ENCODE measurements at places on chromosomes 6 and 20.
A peak's percentile ranks its signal among the peaks of the same experiment; 100 is the strongest.

DNA sequence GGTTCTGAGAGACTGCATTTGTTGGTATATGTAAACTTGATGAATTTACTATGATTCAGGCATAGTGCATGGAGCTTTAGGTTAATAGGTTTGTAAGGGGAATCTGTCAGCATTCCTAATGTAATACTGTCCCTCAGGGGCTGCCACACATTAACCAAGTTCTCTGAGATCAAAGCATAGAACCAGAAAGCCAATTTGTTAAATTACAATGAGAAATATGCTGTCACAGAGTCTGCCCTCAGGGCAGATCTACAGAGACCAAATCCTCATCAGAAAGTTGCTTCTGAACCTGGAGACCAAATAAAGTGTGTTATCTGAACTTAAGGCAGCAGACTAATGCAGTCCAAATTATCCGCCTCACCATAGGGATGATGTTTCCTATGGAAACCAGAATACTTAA, 250.8 kb upstream of the HTR1E start:
- DNase-seq, result no peak

GRCh38 chr20:38680500-38681306, 43.6 kb upstream of the SLC32A1 start:
- peak; percentile 21 for DNase-seq

GRCh38 chr6:113362301-113363047, 494.7 kb upstream of the MARCKS start:
- peak; percentile 53 for DNase-seq

DNA sequence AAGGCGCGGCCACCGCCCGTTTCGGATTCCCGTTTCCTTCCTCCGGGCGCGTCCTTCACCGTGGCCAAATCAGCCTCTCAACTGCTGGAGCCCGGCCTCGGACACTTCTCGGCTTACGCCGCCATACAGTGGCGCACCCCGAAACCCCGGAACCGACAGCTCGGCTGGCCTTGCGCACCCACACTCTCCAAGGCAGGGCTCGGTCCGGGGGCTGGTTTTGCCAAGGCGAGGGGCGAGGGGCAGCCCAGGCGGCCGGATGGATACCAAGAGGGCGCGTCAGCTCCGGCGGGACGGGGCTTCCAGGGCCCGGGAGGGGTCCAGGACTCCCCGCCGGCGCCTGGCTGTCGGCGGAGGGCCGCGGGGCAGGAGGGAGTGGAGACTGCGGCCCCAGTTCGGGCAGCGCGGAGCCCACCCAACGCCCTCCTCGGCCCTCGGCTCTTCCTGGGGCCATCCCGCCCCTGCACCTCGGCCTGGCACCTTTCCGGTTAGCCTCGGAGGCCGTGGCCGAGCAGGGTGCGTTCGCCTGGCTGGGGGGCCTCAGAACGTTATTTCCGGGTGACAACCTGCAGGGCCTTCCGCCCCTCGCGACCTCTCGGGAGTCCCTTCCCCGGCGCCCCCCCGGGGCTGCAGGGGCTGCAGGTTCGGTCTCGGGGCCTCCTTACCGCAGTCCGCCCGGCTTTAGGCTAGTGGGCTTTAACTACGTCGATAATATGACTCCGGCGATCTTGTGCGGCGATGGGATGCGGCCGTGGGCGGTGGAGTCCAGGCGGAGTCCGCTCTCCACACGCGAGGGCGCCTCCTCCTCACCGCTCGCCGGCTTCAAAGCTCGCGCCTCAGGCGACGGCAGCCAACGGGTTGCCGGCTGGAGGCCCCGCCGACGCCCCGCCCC, 697 bp upstream of the CEP43 start:
- peak; percentile 1 for DNase-seq

- no peak for DNase-seq
These were observed 28.0 kb downstream of the FRMD1 start for GRCh38 chr6:168050881-168051586.

GRCh38 chr20:717832-718231, 42.2 kb upstream of the SCRT2 start:
- no peak for DNase-seq

GRCh38 chr6:56649053-56649769, 6.5 kb upstream of the DST start:
- no peak for DNase-seq

DNA sequence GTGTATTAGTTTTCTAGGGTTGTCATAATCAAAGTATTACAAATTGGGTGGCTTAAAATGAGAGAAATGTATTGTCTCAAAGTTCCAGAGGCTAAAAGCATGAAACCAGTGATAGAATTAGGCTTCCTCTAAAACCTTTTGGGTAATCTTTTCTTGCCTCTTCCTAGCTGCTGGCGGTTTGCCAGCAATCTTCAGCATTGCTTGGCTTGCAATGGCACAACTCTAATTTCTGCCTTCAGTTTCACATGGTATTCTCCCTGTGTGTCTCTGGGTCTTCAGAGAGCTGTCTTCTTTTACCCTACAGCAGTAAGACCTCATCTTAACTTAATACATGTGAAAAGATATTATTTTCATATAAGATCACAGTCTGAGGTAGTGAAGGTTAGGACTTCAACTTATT, 479.1 kb upstream of the GJE1 start:
- peak; percentile 5 for DNase-seq

DNA sequence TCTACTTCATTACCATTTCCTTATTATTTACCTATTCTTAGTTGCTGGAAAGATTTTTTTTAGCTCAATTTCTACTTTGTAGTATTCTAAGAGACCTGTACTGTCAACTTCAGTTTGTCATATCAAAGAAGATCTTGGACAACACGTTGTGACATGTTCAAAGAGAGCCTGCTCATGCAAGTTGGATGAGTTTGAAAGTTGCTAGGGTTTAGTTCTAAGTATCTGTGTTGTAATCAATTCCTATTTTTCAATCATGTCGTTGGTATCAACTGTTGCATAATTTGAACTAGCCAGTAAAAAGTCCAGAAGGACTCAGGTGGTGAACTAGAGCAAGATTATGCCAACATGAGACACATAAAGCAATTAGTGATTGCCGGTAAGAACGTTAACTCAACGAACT, 30.2 kb downstream of the PKIB start:
- DNase-seq, result no peak

- DNase-seq, result peak; percentile 74
These were observed 24.1 kb downstream of the STK4 start for GRCh38 chr20:44990425-44990824.

GRCh38 chr6:7185561-7185960, 77.8 kb downstream of the RREB1 start:
- no peak for DNase-seq

GRCh38 chr6:26097268-26097875, 10.1 kb downstream of the HFE start:
- DNase-seq, result peak; percentile 78

DNA sequence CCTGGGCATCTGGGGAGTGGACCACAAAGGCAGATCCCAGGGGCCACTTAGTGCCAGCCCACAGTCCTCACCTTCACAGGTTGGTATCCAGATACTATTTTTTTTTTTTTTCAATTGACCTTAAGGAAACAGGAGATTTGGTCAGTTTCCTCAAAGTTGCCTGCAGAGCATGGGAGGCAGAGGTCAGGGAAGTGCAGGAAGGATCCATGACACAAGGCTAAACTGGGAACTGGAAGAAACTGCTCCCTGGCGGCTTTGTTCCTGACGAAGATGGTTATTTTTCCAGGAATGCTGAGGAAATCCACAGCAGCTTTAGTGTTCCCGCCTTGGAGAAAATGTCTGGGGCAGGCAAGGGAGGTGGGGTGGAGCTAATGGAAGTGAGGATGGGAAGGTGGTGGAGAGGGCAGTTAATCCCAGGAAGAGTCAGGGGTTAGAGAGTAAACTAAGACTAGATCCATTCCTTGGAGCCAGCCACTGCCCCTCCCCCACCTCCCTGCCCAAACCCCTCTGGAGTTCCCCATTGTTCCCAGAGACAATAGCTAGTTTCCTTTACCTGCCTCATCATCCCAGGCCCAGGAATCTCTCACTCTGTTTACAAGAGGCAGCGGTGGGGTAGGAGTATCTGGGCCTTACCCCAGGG, 14.3 kb upstream of the MYMX start:
- DNase-seq, result no peak

GRCh38 chr6:170030284-170030815, 260.5 kb downstream of the DLL1 start:
- no peak for DNase-seq

- DNase-seq, result no peak
These were observed 93.9 kb downstream of the CLIC5 start for GRCh38 chr6:45921691-45922281.

DNA sequence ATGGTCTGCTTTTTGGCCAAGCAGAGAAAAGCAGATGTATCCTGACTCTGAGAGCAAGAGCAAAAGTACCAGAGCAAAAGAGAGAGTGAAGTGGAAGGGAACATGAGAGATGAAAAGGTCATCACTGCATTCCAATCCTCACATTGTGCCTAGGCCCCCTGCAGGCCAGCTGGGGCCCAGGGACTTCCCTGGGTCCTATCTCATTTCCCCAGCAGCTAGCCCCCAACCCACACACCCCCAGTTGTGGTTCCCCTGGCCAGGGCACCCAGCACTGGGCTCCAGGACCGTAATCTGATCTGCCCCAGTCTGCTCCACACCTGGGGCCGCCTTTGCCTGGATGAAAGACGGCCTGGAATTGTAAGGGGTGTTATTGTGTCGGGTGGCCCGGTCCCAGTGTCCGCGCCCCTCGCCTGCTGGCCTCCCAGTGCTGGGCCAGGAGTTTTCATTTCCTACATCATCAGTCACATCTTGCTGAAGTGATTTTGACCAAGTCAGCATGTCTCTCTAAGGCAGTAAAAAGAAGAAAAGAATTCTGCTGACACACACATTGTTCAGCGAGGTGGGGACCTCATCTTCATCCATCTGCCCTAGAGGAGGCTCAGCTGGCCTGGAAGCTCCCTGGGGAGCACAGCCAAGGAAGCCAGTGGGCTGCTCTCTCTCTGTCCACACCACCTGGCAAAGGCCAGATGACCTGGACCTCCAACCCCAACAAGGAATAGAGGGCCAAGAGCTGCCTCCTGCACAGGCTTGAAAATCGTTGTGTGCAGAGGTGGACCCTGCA, 4.0 kb upstream of the BMP7 start:
- DNase-seq, result no peak

- no peak for DNase-seq
These were observed 34.5 kb downstream of the TXLNB start for GRCh38 chr6:139257291-139257690.

GRCh38 chr6:90397929-90398674, 101.5 kb upstream of the BACH2 start:
- peak; percentile 2 for DNase-seq

DNA sequence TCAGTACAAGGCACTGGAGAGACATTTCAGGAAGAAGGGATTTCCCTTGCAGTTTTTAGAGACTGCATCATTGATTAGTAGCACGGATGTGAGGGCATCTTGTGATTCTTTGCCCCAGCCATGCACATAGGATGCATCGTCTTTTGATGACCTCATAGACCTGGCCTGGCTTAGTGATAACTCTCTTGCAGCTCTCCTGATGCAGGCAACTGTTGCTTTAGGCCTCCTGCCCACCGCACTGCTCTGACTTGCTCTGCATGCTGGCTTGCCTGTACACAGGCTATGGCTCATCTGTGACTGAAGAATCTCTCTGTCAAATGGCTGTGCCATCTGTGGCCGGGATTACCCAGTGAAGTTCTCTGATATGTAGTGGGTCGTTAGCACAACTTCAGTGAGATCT, 207.7 kb upstream of the PTCHD4 start:
- no peak for DNase-seq

- DNase-seq, result no peak
These were observed 32.8 kb downstream of the GSS start for GRCh38 chr20:34922654-34923381.
